ENCODE measurements at places on chromosomes 6 and 20.

GRCh38 chr6:88840796-88841539 lies 122.5 kb downstream of the RNGTT start:
- DNase-seq, result no peak

DNA sequence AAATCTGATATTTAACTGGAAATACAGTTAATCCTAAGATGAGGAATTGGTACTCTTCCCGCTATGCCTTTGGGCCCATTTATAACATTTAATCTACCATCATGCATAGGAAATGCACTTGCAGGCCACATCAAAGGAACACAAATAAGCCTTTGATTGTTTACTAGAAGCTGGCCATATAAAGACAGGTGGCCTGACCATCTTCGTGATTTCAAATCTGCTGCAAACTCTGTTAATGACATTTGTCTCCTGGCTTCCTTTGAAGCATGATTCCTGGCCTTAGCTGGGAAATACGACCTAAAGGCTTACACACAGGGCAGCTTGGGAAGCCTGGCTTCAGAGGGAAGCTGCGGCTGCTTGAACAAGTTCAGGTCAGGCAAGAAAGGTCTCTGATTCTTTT lies 552.1 kb downstream of the CDH26 start:
- no peak for DNase-seq

DNA sequence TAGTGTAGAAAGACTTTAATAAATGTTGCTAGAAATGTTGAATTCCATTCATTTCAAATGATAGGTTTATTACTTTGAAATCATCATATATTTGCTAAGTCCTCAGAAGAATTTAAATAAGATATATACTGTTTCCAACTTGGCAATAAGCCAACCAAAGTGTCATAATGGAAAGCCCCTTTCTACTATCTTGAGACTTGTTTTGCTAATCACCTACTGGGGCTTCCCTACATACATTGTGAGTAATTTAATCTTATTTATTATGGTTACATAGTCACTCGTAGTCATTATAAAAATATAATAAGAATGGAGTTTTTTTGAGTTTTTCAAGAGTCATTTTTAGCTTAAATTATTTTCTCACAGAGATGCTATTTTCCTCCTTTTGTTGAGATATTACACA lies 20.7 kb downstream of the COL19A1 start:
- DNase-seq, result no peak

- DNase-seq, result peak; percentile 15
Measured at GRCh38 chr6:34981951-34982350, 92.9 kb downstream of the ANKS1A start.

- DNase-seq, result peak; percentile 74
Measured at GRCh38 chr6:132190815-132191175, 210.5 kb downstream of the MOXD1 start.

GRCh38 chr6:107537559-107537958 lies 47.6 kb downstream of the SOBP start:
- no peak for DNase-seq

DNA sequence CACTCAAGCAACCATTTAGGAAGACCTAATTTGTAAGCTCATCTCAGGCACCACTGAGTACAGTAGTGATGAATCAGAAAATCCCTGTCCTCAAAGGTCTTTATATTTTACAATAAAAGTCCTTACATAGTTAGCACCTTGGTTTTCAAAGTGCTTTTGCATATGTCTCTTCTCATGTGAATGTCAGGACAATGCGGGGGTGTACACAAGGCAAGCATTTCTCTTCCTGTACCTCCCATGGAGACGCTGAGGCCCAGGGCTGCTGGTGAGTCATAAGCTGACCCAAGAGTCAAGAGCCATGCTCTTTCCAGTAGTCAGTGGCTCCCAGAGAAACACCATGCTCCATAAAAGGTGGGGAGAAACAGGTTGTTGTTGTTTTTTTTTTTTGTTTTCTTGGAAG lies 174.0 kb downstream of the GJA10 start:
- peak; percentile 95 for DNase-seq

- no peak for DNase-seq
Measured at GRCh38 chr20:23374441-23374840, 12.5 kb downstream of the GZF1 start.

DNA sequence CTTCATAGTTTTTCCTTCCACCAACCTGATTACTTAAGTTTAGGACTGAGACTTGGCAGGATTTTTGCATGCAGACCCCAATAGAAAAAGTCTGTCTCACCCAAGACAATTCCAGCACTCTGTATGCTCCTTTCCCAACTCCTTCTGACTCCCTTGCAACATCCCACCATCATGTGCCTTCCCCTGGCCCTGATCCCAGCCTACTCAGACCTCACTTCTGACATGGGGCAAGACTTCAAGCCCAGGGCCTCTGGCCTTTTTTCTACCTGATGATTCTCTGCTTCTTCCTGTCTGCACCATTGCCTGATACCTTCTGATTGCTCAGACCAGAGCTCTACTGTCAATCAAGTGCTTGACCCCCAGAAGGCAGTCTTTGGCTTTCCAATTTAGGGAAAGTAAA lies 96.6 kb downstream of the HAO1 start:
- peak; percentile 39 for DNase-seq

- peak; percentile 97 for DNase-seq
Measured at GRCh38 chr6:37791156-37791919, 28.2 kb upstream of the ZFAND3 start.

DNA sequence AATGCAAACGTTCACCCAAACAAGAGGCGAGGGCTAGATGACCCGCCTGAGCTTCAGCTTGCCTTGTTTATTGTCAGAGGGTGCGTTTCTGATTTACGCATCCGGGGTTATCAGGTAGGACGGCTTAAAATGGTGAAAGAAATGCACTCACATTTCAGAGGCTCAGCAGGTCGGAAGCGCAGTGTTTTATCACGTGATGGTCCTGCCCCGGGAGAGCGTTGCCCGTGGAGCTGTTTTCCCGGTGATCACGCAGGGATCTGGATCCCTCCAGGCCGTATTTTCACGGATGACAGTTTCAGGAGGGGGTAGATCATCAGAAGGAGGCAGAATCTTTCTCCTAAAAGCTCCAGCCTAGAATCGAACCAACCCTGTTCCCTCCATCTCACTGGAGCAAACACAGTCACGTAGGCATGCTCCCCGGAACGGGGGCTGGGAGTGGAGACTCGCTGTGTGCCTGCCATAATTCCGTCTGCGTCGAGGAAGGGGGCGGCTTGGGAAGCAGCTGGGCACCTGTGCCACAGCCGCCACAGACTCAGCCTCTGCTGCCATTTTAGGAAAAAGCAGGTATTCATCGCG lies 121.7 kb downstream of the SMOC2 start:
- no peak for DNase-seq

DNA sequence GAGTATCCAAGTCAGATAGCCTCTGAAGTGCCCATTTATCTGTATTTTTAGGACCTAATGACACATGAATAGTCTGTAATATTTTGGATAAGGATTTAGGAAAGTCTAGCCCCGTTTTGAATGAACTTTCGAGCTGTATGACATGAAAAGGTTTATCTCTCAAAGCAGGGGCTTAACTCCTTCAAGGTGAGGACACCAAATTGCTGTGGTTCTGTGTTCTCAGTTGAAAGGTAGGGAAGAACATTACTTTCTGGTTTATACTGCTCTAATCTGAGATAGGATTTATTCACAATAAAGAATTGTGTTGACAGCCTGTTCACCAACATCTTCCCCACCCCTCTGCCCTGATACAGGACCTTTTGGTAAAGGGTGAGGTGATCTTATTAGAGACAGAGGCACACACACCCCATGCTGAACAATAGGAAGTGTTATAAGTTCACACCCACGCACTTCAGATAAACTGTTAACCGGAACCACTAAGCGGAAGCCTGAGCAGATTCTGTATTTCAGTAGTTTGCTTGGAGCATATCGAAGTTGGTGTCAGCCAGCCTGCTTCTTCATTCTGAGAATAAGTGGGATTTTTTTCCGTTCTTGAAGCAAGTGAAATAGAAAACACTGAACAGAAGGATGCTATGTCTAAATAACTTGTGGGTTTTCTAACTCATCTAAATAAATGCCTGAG lies 223.3 kb downstream of the TMEM242 start:
- DNase-seq, result no peak

DNA sequence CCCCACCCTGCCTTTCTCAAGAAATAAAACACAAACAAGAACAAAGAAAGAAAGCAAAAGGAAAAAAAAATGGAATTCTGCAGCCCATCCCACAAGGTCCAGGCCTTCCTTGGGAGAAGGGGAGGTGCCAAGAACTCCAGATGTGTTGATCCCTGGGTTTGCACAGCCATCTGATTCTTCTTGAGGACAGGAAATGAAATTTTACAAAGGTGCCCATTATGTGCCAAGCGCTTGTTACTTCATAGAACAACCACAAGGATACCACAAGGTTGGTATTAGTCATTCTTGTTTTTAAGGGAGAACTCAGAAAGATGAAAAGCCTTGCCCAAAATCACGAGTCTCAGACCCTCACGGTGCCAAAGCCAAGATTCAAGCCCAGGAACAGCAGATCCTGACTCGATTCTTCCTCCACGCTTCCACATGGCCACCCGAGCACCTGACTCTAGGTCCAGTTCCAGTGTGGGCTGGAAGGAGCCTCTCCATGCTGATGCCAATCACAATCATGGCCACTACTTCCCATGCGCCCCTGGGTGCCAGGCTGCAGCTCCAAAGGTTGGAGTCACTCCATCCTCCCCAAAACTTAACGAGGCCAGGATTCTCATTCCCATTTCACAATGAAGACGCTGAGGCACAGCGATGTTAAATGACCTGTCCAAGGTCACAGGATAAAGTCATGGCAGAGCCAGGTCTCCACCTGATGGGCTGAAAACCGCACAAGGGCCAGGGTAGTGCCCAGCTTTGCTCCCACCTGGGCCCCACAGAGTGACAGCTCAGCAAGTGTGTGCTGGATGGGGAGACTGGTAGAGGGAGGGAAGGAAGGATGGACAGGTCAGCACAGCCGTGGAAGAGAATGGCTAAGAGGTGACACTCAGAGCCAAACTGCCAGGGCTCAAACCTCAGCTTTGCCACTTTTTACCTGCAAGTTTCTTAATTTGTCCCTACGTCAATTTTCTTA lies 66.7 kb upstream of the TOP1 start:
- DNase-seq, result peak; percentile 92

GRCh38 chr20:10474606-10475184 lies 39.6 kb downstream of the SLX4IP start:
- no peak for DNase-seq

DNA sequence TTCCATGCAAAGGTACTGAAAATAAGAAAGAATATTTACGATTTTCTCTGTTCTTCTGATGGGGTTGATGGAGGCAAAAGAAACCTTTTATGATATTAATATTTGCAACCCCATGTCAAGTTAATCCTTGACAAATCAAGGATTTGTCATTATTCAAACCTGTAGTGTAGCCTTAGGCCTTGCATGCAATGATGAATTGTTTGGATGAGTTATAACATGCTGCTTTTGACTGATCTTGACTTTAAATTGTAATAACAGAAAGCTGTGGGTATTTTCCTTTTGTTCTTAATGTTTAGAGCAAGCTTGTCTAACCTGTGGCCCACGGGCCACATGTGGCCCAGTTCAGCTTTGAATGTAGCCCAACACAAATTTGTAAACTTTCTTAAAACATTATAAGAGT lies 13.0 kb upstream of the BAG2 start:
- DNase-seq, result no peak

- DNase-seq, result no peak
Measured at GRCh38 chr6:1798303-1798964, 188.7 kb downstream of the FOXC1 start.

DNA sequence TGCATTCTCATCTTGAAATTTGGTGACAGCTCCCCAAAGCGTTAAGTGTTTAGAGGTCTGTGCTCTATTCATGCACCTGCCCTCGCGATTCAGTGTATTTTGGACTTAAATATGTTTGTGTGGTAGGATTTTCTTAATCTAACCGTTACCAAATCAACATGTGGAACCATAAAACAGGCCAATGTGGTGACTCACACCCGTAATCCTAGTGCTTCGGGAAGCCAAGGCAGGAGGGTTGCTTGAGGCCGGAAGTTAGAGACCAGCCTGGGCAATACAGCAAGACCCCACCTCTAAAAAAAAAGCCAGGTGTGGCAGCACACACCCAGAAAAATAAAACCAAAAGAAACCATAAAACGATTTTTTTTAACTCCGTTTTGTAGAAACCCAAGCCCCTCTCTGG lies 31.5 kb downstream of the PYGB start:
- no peak for DNase-seq

GRCh38 chr6:27889275-27889627 lies 22.9 kb downstream of the OR2B2 start:
- DNase-seq, result no peak

DNA sequence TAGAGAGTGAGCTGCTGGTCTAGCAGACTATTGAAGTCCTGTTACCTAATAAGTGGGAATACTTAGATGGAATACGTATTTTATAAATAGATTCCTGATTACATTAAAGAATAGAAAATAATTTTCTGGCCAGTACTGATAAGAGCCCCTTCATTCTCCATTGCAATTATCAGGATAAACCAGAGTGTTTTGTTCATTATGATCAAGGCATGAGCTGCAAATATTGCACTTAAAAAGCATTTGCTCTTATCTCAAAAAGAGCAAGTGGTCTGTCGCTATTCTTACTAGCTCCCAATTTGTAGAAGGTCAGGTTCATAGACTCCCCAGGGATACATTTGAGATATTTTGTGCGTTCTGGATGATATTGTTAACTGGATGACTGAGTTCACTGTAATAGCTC lies 73.1 kb upstream of the PLCB4 start:
- DNase-seq, result no peak

DNA sequence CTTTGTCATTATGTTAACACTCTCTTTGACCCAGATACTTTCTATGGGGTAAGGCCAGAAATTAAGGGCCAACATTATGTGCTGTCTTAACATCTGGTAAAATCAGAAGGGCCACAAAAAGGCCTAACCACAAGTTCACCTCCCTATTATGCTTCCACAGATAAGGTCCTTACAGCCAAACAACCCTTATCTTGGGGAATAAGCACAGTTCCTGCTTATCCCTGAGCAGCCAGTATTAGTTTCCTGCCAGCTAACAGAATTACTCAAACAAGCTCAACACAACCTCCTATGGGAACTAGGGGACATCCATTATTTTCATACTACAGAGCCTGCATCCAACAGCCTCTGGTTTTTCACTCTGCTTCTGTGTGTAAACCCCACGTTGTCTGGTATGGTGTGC lies 724.8 kb downstream of the HACE1 start:
- DNase-seq, result no peak

DNA sequence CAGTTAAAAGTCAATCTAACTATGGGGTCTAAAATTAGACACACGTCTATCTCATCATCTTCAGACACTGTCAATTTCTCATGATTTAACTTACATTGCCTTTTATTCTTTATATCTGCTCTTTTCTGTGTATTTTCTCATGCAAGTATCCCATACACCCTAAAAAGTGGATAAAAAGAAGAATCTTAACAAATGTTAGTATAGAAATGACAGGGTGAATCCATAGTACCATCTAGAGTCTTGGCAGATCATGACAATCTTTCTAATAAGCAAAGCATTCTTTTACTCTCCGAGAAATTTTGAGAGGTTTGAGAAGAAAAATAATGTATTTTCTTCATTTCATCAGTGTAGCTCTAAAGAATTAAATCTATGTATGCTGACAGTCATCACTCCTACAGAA lies 382.7 kb downstream of the C6orf118 start:
- DNase-seq, result peak; percentile 10

DNA sequence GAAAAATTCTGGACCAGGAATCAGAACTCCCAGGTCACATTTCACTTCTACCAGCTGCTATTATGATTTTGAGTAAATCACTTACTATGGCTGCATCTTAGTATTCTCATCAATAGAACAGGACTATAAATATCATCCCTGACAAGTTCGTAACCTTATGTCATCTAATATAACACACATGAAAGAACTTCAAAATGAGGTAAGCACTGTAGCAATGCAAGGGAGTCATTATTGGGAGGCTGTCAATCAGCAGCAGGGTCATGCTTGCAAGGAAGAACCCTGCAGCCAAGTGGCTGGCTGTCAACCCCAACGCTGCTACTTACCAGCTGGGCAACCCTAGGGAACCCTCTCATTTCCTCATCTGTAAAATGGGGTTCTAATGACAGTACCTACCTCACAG lies 123.3 kb upstream of the B3GAT2 start:
- no peak for DNase-seq
